ENCODE measurements at places on chromosomes 4 and X.

DNA sequence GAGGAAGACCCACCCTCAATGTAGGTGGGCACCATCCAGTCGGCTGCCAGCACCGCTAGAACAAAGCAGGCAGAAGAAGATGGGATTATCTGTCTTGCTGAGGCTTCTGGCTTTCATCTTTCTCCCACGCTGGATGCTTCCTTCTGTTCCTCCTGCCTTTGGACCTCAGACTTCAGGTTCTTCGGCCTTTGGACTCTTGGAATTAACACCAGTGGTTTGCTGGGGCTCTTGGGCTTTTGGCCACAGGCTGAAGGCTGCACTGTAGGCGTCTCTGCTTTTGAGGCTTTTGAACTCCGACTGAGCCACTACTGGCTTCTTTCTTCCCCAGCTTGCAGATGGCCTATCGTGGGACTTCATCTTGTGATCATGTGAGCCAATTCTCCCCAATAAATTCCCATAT is 55.1 kb downstream of the PDLIM5 start:
- DNase-seq, result no peak

DNA sequence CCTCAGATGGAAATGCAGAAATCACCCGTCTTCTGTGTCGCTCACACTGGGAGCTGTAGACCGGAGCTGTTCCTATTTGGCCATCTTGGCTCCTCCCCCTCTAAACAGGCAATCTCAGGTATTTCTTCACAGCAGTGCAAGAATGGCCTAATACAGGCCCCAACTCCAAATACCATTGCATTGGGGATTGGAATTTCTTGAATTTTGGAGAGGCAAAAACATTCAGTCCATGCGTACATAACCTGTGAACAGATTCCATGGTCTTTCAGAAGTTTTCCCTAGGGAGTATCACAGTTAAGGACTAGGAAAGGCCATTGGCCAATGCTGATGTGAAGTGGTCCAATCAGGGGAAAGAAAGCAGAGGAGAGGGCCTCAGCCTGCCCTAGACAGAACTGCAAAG is 128.2 kb upstream of the NOCT start:
- DNase-seq, result no peak

DNA sequence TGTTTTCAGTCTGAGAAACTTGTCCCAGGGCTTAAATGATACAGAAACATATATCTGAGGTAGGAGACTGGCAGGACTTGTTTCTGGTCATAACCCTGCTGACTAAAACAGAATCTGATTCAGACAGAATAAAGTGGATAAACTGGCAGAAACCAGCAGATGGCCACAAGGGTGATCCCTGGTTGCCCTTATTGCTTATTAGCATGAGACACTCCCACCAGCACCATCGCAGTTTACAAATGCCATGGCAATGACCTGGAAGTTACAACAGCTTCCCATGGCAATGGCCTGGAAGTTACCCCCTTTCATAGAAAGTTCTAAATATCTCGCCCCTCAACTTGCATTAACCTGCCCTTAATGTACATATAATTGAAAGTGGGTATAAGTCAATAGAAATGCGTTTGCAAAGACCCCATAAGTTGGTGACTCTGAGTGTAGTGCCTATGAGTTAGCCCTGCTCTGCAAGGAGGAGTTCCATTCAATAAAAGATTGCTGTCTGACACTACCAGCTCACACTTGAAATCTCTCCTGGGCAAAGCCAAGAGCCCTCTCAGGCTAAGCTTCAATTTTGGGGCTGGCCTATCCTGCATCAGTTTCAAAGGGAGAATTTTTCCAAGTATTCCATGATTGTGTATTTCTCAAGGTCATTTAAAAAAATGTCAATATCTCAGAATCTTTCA is 52.9 kb upstream of the PAGE5 start:
- no peak for DNase-seq

GRCh38 chrX:147699061-147699460 is 212.7 kb upstream of the FMR1 start:
- no peak for DNase-seq

GRCh38 chr4:54754394-54754793 is 96.6 kb downstream of the KIT start:
- DNase-seq, result no peak

DNA sequence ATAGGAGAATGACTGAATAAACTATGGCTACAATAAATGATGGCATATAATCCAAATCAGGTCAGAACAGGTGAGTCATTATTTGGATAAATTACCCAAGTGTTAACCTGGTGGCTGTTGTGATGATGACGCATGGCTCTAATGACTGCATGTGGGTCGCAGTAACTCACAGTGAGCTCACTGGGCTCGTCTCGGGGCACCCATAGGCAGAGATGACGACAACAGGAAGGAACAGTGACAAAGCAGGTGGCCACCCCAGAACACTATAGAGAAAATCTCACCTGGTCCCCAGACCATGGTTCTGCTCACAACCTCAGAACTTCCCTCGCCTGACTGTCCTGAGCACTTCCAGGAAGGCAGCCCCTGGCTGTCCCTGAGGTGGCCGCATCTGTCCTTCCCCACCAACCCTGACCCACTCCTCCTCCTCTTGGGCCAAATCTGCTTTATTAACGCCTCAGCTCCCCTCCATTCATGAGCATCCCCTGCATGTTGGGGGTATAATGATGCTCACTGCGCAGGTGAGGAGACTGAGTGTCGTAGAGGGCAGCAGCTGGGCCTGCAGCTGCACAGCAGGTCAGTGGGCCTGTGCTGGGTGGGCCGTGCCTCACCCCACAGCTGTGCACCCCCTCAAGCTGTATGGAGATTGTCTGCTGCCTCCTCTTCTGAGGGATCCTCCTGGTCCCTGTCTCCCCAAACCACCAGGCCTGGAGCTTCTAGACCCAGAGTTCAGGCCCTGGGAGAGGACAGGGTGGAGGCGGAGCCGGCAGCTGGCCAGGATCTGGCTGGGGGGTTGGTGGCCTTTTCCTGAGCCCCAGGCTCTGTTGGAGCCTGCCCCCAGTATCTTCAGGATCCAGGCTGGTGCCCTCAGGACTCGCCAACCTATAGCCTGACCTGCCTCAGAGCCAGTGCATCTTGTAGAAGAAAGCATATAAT is 30.9 kb upstream of the FAM156A start:
- DNase-seq, result no peak

DNA sequence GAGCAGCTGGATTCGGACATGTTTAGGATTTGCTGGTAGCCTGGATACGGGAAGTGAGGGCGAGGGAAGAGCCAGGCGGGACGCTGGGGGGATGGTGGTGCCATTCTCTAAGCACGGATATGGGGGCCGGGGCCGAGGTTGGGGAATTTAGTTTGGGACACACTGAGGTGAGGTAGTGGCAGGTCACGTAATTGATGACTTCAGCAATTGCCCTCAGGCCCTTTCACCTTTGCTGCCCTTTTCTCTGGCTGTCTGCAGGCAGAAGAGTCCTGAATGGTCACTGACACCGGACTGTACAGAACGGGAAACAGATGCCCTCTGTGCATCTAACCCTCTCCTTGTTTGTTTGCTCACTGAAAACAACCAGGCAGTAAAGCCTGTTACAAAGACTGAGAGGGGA is 16.9 kb upstream of the HMGB3 start:
- no peak for DNase-seq

GRCh38 chrX:1610166-1610565 is 4.7 kb upstream of the ASMT start:
- no peak for DNase-seq

DNA sequence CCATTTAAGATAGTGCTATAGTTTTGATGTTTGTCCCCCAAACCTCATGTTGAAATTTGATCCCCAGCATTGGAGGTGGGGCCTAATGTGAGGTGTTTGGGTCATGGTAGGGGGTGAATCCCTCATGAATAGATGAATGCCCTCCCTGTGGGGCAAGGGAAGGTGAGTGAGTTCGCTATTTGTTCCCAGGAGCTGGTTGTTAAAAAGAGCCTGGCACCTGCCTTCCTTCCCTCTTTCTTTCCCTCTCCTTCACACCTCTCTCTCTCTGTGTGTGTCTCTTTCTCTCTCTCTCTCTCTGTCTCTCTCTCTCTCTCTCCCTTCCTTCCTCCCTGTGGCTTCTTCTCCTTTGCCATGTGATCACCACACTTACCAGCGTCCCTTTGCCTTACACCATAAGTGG is 160.7 kb downstream of the AASDH start:
- no peak for DNase-seq

- DNase-seq, result no peak
Observed at GRCh38 chr4:156018383-156018782, 64.7 kb upstream of the CTSO start.

DNA sequence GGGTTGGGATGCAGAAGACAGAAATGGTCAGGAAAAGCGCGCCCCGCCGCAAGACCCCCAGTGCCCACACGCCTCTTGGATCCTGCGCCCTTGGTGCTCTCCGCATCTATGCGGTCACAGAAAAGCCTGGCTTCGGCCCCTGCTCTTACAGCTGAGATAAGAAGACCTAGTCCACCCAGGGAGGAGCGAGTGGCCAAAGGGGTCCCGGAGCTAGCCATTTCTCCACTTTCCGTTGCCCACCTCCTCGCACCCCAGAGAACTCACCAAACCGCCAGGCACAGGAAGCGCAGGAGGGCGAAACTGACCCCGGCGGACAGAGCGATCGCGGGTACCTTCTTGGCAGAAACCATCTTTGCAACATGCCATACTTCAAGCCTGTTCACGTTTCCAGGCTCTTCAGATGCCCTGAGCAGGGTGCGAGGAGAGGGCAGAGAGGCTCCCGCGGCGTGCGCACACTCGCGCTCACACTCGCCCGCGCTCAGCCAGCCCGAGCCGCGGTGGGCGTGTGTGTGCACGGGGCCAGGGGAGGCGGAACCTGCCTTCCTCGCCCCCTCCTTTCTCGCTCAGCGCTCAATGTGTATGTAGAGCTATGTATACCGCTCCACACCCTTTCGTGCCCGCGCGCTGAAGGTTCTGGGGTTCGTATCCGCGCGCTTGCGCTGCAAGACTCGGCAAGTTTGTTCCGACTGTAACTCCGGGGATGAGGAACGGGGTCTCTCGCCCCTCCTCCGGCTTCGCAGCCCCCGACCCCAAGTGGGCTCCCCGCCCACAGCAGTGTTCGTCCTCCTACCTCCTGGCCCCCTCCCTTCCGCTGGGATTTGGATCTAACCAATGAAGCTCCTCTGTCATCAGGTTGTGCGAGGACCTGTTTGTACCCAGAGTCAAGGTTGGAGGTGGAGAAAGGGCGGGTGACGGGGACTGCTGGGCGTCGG is at the start of gene GABRA4:
GABRA4 (minus strand) TSS at position 507 of the 932 bp plus-strand sequence; CDS start at position 350, 157 bp downstream.
- no peak for DNase-seq

DNA sequence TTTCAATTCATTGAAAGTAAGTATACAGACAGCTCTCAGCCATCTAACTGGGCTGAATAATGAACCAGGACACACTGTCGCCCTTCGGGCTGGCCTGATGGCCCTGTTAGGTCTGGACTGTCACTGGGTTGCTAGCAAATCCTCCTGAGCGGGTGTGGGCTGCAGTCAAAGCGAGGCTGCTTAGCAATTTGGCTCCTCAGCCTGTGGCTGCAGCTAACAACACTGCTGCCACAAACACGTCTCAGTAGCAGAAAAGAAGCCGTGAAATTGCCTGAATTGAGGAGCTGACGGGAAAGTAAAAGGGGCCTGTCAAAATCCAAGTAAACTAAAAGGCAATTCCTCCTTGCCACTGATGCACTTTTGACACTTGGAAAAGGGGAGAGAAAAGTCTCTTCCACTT is 72.8 kb downstream of the SMIM20 start:
- no peak for DNase-seq

GRCh38 chr4:122671919-122672490 is 51.1 kb upstream of the IL21 start:
- DNase-seq, result no peak

GRCh38 chrX:153599192-153600031 is 473 bp upstream of the CCNQ start:
- no peak for DNase-seq

DNA sequence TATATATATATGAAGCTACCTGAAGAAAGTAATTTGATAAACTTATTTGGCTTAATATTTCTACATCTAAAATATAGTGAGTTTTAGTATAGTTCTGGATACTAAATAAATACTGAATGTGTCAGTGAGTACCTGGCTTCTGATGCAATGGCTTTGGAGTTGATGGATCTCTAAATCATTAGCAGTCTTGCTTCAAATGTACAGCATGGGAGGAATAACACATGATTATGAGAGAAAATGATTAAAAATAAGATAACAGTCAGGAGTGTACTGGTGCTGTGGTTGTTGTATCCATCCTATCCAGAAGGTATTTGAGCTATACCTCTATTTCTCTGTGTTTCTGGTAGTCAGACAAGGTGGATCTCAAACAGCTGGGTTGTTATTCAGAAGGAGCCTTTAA is 641.3 kb downstream of the TRAM1L1 start:
- no peak for DNase-seq

GRCh38 chr4:108520807-108521206 is 99.6 kb upstream of the RPL34 start:
- DNase-seq, result no peak

GRCh38 chr4:142202404-142203332 is 566.3 kb downstream of the IL15 start:
- no peak for DNase-seq

GRCh38 chr4:183967266-183967665 is 62.2 kb downstream of the STOX2 start:
- no peak for DNase-seq

DNA sequence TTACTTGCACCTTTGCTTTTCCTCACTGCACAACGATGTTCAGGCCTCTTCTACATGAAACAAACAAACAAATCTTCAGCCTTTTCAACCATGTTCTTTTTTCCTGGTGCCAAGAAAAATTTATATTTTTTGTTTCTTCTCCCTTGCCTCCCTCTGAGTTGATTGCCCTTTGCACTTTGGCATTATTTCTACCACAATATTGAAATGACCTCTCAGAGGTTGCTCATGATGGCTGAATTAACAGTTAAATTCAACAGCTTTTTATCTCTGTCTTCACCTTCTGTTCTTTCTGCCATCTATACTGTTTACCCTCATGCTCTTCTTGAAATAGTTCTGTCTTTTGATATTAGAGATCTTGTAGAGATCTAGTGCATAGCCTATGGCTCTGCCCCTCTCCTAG is 308.9 kb downstream of the ARHGAP24 start:
- no peak for DNase-seq

- no peak for DNase-seq
Observed at GRCh38 chr4:152246659-152247058, 289.2 kb downstream of the FBXW7 start.

- no peak for DNase-seq
Observed at GRCh38 chr4:179664430-179665027, 2222.3 kb upstream of the AGA start.

GRCh38 chrX:10831716-10832502 is 211.5 kb upstream of the MID1 start:
- no peak for DNase-seq

DNA sequence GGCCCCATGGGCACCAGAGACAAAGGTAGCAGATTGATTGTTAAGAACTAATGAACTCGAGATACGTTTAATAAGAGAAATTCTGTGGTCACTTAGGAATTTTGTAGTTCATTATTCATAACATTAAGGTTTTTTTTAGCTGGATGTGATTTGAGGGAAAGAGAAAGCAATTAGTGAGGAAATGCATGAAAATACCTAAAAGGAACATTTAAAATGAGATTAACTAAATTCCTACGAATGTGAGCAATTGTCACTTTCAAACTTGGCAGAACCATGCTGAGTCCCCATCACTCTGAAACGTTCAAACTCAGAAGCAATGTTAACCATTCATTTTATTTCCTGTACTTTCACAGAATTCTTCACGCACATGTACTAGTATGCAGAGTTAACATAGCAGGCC is 5.9 kb downstream of the PRMT9 start:
- DNase-seq, result no peak
